Activated CD4-positive, alpha-beta T cell treated with anti-CD3 and anti-CD28 coated beads, Interleukin-2, amount 50 U/mL, for 24 hours (primary cell): ENCODE measurements at places on chromosomes 12 and 14.
A peak's percentile ranks its signal among the peaks of the same experiment; 100 is the strongest.

DNA sequence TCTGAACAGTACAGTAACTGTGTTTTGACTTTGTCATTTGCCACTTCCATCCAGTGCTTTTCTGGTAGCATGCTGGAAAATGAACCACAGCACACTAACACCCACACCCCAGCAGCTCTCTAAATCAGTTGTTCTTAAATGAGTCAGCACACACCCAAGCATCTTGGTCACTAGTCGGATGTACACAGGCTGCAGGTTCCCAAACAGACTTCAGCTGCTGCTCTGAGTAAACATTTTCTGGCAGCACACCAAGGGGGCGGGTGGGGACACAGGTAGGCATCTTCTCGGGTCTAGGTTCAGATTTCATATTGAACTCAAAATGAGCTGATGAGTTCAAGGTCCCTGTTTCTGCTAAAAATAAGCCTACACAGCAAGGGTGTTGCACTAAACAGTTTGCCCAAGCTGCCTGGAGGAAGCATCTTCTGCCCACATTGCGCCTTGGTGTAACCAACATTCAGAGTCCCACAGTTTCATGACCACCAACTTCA is 39.8 kb downstream of the IFNG start:
- DNase-seq: peak; percentile 27

DNA sequence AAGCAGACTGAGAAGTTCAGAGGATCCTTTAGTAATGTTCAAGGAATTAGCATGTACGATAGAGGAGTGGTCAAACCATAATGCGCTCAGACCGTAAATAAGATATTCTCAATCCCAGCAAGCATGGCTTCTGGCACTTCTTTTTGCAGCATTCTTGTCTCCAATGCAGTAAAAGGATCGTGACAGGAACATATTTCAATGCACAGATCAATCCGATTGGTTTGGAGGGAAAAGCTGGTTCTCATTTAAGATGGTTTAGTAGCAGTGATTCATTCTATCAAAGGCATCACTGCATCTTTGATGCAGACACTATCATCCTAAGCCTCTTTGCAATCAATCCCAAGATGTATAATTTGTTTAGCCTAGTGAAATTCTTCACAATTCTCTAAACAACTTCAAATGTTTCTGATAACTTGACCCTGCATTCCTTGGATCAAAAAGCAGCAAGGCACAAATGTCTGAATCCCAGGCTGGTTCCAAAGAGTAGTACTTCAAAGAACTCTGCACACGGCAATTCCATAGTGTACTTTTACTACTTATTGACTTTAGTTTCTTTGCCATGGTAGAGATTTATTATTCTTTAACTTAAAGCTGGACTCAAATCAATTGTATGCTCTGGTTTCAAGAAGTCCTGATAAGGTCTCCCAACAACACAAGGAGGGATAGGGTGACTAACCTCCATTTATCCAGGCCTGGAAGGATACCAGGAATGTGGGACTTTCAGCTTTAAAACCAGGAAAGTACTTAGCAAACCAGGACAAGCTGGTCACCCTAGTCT is 96.8 kb upstream of the MDM1 start:
- DNase-seq: no peak

DNA sequence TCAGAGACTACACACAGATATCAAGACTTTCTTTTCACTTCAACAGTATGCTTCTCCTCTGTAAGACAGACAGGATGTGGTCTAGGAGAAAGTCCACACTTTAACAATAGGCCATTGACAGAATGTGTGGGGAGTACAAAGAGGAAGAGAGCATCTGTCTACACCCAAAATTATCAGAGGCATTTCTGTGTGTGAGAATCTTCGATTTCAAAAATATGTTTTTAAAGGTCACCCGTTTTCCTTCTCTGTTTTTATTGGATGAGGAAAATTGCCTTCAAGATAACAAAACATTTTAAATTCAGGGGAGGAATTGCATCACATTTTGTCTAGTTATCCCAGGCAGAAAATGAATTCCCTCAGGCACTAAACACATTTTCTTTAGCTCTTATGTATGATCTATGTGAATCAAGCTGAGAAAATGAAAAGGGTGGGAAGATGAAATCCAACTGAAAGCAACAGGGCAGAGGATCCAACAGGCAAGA is 16.4 kb downstream of the NAV3 start:
- no peak for DNase-seq

DNA sequence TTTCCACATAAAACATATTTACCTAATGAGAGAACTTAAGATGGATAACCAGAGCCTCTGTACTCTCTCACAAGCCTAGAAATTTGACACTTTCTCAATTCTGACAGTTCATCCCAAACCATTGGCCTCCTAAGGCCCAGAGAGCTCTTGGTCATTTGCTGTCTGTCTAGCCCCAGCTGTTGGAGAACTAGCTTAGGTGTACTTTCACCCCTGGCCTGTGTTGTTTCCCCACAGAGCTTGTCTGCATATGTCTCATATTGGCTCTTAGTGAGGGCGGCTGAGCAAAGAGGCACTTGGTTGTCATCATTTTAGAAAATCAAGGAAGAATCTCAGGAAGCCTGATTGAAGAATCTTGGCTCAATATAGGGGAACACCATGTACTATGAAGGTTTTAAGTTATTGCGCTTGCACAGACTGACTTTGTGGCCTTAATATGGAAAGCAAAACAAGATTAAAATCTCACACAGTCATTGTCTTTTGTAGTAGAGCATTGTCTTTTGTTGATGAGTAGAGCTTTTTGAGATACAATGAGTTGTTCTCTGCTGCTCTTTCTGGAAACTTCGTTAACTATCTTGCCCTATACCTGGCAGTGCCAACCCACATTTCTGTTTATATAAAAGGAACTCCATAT is 324.6 kb downstream of the RAD51B start:
- DNase-seq: no peak

DNA sequence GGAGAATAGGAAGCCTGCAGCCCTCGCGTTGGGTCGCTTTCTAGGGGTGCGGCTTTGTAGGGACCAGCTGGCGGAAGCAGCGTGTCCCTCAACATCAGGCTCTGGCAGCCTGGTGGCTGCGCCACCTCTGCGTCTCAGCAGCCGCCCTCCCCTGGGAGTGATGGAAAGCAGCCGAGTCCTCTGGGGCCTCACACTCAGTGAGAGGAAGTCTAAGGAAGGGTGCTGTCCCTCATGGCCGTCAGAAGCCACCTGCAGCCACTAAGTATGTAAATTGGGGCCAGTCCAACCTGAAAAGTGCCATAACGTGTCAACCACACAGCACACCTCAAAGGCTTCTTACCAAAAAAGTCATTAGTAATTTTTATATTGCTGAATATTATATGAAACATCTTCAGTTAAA is 80.3 kb downstream of the WDR20 start:
- no peak for DNase-seq

DNA sequence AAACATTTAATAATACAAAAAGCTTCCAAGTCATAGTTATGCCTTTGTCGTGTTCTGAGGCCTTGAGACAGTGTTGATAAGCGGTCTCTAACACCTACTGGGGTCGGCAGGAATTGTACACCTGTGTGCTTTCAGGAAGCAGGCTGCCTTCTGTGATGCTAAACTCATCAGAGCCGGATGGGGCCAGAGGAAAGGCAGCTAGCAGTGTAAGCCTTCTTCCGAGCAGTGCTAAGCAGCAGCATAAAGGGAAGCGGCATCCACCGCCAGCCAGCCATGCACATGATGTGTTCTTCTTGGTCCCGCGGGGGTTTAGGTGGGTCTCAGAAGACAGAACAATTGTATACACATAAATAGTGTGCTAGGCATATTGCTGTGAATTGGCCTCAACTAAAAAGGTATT is 159.3 kb downstream of the SLC15A4 start:
- DNase-seq: no peak

DNA sequence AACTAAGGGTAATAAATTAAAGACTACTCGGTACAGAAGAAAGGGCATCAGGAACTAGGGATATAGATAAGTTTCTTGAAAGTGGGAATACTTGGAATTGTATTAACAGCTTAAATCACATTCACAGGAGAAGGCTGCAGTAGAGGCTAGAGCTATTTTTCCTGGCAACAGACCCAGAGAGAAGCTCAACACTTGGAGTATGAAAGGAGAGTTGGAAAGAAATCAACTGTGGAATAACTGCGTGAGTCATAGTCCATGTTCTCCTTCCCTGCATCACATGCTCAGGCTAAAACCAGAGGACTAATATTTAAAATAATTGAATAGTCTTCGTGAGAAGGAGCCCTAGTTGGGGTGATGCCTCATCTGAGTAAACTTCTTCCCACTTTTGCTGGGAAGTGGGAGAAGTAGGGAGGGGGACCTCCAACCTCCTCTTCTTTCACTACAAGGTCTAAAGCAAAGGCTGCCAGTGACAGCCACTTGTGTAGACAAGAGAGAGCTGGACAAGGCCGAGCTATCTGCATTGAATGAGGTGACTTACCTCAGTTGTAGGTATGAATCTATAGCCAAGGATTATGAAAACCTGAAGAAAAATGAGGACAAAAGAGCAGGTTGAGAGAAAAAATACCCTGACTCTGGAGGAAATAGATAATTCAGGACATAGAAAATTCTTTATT is 32.7 kb downstream of the DYRK2 start:
- no peak for DNase-seq
